IPS-NIHi11 (cell line): ENCODE measurements at places on chromosomes 3 and 15.

- no peak for DNase-seq
Observed at GRCh38 chr3:191123946-191124345, 75.1 kb upstream of the OSTN start.

DNA sequence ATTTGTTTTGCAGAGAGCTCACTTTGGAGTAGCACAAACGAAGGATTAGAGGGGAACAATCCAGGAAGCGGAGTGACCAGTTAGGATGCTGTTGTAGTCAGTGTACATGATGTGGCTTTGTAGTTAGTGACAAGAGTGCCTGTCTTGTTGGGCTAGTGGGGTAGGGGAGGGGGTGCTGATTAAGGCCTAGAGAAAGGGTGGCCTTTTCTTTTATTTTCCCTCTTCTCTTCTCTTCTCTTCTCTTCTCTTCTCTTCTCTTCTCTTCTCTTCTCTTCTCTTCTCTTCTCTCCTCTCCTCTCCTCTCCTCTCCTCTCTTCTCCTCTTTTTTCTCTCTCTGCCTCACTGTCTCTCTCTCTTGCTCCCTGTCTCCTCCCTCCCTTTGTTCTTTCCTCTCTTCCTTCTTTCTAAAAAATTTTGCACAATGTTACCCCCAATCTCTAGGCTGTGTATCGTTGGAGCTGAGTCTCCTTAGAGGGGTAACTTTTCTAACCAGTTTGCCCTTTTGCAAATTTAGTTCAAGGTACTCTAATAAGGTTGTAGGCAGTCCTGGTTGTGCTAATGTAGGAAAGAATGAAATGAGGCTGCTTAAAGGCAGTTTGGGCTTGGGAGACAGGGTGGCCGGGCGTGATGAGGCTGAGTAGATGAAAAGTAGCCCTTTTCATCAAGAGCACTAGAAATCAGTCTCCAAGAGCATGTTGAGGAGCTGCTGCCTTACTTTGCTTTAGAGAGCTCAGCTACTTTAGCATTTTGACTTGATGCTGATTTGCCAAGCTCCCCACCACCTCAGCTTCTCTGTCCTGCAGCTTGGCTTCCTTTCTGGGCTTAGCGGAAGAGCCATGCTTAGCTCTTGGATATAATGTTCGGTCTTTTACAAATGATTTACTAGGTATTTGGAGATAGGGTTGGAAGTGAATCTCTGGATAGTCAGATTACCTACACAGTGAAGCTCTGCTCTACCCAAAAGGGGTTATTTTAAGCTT is 58.6 kb downstream of the SV2B start:
- no peak for DNase-seq

DNA sequence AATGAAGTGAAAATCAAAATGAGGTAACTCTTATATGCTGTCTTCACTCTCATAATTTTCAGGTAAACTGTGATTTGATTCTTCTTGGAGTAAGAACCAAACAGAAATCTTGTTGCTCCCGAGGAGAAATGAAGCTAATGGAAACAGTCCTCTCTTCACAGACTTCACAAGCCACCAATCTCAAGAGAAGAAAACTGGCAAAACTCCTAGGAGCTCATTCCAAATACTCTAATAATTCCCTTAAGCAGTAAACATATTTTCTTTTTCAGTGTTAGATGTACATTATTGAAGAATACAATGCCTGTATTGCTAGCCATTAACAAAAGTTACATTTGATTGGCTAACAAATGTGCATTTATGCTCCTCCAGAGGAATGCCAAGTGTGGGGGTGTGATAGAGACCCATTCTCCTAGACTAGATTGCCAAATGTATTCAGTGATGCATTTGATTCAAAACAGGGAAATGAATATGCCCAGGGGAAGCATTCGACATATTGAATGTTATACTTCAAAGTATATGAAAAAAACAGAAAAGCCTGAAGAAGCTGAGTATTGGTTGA is 11.8 kb upstream of the RIOX2 start:
- DNase-seq: no peak

GRCh38 chr3:106176734-106177133 is 307.9 kb upstream of the CBLB start:
- DNase-seq: no peak

DNA sequence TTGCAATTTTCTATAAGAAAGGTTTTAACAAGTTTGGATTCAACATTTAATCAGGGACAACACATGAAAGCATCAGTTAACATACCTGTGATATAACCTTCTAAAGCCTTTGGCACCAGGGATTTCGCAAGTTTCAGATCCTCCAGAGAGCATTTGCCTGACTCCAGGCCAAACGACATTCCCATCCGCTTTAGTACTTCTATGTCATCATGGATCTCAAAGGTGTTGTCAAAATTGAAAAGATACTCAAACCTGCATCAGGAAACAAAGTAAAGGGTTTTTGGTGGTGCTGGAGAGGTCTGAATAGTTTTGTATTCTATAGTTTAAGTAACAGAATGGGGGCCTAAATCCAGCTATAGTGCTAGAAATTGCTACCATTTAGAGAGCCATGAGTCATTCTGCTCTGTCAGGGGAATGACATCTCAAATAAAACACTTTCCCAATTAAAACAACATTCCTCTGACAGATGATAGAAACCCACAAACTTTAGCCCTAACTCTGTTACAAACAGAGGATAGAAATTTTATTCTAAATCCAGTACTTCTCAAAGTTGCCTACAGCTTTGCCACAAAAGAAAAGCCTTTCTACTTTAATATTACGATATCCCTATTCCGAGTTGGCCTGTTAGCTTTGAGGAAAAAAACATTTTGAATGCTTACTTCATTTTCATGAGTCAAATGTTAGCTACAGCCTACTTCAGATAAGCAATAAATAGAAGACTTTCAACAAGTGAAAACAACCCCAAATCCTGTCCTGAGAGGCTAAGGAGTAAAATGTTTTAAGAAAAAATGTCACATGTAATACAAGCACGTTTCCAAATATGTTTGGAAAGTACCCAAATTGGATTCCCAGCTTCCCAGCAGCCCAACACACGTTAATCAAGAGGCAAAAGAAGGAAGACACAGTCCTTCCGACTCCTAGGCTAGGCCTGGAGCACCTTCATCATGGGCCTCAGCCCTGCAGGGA is 83.4 kb downstream of the ATP1B3 start:
- DNase-seq: no peak
